Stimulated activated CD4-positive, alpha-beta T cell treated with anti-CD3 and anti-CD28 coated beads, Interleukin-12 subunit alpha, Interleukin-12 subunit beta, amount 100 ng/mL, for 48 hours (primary cell): ENCODE measurements at places on chromosomes 6 and 20.

GRCh38 chr6:33570806-33571636 is 9.1 kb downstream of the BAK1 start:
- peak; percentile 90 for DNase-seq

DNA sequence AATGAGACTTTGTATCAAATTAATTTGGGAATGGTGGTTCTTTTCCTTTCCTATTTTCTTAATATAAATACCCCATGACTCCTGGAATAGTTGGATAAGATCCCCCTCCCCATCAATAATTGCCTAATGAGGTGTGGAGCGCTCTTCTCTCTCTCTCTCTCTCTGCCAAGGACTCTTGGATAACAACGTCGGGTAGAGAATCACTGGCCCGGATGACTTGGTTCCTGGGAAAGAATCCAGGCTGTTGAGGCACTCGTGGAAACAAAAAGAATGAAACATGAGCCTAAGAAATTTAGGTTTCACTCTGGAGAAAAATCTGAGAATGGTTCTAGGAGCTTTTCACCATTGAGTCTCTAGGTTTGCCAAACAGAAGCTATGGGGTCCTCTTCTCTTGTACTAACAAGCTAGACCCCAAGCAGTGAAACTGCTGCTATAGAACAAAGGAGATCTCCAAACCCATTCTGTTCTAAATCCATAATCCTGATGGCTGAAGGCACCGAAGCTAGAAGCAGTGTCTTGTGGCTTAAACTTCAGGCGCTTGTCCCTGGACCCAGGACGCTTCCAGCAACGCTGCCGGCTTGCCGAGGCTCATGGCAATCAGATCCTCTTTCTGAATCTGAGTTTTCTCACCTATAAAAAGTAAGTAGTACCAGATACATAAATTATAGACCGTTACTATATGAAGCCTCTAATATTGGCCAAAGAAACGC is 241.6 kb upstream of the BTBD3 start:
- no peak for DNase-seq

- DNase-seq, result peak; percentile 82
These were observed 12.5 kb downstream of the PRDM1 start for GRCh38 chr6:106098383-106099234.

DNA sequence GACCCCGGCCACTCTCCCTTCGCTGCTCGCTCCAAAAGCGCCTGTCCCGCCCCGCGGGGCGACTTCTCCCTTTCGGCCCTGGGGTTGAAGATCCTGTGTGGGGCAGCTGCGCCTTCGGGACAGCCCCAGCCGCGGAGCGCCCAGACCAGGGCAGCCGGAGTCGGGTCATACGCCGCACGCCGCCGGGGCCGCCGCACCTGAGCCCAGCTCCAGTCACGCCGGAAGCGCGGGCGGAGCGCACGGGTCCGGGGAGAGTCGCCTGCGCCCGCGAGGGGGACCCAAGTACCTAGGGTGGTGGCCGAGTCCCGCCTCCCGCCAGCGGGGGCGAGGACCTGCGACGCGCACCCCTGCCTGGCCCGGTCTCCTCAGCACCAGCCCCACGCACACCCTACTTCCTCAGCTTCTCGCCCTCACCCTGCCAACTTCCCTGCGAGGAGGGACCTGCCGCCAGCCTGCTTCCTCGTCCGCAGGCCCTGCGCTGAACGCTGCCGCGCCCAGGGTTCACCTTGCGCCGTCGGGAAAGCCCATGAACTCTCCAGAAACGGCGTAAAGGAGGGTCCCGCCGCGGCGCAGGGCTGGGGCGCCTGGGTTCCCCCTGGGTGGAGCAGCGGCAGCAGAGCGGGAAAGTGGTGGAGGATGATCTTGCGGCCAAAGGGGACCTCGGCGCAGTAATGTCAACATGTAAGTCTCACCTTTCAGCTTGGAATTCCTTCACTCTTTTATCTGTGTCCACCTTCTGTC is at the start of gene ADGRG6:
ADGRG6 (plus strand) TSS at position 357 of the 741 bp plus-strand sequence; CDS start at position 680, 323 bp downstream.
- DNase-seq, result peak; percentile 21

DNA sequence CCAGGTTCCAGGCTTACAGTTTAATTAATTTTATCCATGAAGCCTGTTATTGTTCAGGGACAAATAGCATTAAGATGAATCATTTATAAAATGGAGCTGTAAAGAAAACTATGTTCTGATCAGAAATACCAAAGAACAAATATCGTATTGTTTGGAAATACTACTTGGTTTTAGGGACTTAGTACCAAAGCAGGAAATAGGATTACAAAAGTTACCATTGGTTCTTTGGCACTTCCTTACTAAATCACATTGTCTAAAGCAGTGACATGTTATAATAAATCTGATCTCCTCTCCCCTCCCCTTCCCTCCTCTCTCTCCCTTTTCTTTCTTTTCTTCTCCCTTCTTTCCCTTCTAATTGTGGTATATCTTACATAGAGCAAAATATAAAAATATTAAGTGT is 29.6 kb downstream of the CRYBG1 start:
- DNase-seq, result no peak

DNA sequence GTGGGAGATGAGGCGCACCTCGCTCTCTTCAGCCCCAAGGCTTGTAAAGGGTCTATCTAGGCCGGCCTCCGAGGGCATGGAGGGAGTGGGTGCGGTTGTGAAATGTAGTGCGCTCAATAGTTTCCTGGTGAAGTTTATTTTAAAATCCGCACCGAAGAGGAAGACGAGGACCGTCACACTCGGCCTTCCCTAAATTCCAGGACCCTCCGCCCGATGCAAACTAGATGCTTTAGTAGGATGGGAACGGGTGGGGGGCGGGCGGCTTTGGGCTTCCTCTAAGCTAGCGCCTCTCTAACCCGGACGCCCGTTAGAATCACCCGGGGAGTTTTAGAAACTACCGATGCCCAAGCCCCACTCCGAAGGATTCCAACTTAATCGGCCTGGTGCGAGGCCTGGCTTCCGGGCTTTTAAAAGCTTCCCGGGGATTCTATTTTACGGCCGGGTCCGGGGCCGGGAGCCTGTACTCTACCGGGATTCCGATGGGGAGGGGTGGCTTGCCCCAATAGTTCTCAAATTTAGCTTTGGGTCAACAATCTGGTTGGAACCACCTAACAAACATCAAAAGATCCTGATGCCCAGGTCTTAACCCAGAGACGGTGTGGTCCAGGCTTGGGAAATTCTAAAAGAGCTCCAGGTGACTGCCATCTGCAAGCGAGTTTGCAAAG is 548 bp upstream of the BCAS4 start:
- DNase-seq, result no peak

GRCh38 chr6:49634092-49634835 is 2.4 kb downstream of the RHAG start:
- DNase-seq, result no peak

GRCh38 chr6:64100702-64101303 is 465.2 kb downstream of the PHF3 start:
- DNase-seq, result no peak

- no peak for DNase-seq
These were observed 1.2 kb downstream of the WTAP start for GRCh38 chr6:159728531-159728964.

GRCh38 chr6:43829470-43829869 is 59.5 kb downstream of the VEGFA start:
- no peak for DNase-seq

- DNase-seq, result no peak
These were observed 82.6 kb downstream of the TBX18 start for GRCh38 chr6:84681693-84682326.

- no peak for DNase-seq
These were observed 23.6 kb downstream of the FOXA2 start for GRCh38 chr20:22560817-22561216.

GRCh38 chr20:34141293-34141692 is 29.2 kb upstream of the EIF2S2 start:
- DNase-seq, result no peak

GRCh38 chr6:6006428-6007365 is at the start of gene NRN1:
TSS of gene NRN1 (minus strand) at chr6:6006925. CDS start at chr6:6006749, 176 bp downstream.
- DNase-seq, result no peak

GRCh38 chr20:56676001-56676400 is 46.9 kb downstream of the TFAP2C start:
- no peak for DNase-seq

DNA sequence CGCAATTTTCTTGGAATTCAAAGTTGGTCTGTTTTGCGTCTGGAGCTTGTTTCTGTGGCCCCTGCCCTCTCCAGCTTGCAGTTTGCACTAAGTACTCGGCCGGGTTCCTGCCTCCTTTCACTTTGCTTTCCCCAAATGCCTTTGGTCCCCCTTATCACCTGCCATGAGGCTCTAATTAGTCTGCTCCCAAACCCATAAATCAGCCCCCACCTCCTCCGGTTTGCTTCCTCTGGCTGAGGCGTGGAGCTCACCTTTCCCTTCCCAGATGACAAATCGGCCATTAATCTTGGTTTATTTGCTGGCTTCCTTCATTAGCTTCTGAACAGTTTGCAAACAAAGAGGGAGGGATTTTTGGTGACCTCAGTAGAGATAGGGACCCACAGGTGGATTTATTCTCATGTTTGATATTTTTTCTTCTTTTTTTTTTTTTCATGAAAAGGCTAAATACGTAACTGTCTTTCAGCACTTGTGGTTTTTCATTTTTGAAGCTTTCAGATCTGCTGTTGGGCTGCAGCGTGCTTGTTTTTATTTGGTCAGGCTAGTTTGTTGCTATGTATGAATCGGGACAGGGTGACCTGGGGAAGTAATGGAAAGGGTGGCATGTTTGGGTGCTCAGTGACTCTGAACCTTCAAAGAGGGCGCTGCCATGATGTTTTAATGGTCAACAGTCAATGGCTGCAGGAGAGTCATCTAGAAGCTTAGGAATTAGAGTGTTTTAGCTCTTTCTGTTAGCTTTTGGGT is 121.7 kb upstream of the JAG1 start:
- no peak for DNase-seq

DNA sequence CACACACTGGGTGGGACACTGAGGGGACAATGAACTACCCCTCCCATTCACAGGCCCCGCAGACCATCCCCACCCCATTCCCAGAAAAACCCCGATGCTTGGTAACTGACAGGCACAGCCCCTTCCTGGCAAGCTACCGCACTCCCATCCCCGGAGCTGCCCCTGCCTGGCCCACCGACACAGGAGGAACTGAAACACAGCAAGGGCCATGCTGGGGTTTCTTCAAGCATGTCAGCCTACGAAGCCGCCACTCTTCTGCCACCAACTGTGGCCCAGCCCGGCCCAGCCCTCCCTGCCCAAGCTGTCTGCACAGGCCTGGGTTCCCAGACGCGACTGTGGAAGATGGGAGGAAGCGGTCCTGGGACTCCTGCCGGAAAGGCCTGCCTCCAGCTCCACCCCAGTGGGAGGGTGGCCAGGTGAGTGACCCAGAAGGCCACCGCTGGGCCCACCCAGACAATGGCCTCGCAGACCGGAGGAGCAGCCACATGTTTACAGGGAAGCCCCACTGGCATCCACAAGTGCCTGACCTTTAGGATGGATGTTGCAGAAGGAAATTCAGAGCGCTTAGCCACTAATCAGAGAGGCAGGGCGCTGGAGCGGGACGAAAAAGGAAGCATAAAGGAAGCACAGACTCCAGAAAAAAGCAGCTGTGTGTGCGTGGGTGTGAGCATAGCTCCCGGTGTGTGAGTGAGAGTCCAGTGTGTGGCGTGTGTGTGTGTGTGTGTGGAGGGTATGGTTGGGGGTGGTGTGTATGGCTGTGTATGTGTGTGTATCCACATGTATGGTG is 91.6 kb downstream of the PRND start:
- DNase-seq, result no peak

DNA sequence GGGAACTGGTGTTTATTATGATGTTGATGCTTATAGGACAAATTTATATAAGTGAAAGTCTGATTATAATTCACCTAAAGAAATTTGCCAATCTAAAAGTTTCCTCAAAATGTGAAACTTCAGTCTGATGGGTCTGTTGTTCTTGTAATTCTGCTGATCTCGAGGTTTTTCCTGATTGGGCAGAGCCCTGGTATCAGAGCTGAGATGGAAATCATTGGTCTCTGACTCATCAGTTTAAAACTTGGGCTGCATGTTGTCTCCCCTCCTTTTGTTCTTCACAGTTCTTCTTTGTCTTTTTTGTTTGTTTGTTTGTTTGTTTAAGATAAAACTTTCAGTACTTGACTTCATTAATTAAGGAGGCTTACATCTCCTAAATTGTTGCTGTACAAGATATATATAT is 5.9 kb downstream of the SMAP1 start:
- no peak for DNase-seq

- no peak for DNase-seq
These were observed 437.1 kb downstream of the UTRN start for GRCh38 chr6:144722154-144722737.

DNA sequence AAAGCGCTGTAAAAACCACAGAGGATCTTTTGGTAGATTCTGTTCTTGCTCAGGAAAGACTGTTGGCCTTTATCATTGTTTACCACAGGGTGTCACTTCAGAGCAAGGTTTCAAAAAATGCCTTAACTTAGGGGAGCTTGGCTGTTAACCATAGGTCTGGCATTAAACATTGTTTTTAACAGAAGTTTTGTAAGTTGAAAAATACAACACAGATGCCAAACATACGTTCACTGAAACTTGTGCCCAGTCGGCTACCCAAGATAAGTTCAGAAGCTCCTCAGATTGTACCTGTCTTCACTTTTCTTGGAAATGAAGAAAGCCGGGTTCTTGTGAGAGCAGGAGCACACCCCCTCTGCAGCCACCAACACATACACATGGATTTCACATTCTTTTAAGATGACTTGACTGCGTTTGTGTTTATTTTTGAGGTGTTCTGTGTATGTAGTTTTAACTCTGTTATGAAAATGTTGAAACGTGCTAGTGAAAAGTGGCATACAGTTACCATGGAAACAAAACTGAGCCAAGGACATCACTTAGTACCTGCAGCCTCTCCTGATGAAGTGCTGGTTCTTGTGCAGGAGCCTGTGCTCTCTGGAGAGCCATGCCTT is 64.9 kb downstream of the SYCP2L start:
- DNase-seq, result no peak

DNA sequence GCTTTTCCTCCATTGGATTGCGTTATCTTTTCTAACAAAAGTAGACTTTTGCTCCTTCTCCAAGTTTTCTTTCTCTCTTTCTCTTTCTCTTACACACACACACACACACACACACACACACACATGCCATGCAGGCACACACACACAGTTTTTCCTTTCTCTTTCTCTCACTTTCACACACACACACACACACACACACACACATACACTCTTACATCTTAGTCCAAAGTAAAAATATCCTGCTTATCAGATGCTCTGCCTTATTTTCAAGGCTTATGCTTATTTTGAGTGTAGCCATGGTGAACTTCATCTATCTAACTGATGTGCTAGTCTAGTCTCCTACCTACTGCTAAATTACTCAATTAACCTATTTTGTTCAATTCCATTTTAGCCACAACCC is 34.4 kb upstream of the RAB23 start:
- no peak for DNase-seq
